Activated gamma-delta T cell (primary cell): ENCODE measurements at places on chromosomes 11 and 22.

GRCh38 chr11:74403607-74404321 lies 5.5 kb upstream of the PGM2L1 start:
- DNase-seq, result no peak

- DNase-seq, result no peak
Measured at GRCh38 chr11:104098132-104098531, 61.7 kb downstream of the DDI1 start.

DNA sequence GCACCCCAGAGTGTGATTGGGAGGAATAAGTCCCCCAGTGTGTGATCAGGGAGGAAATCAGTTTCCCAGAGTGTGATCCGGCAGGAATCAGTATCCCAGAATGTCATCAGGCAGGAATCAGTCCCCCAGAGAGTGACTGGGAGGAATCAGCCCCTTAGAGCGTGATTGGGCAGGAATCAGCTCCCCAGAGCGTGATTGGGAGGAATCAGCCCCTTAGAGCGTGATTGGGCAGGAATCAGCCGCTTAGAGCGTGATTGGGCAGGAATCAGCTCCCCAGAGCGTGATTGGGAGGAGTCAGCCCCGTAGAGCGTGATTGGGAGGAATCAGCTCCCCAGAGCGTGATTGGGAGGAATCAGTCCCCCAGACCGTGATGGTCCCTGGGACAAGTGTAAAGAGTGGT lies 81.1 kb upstream of the EIF3D start:
- no peak for DNase-seq

DNA sequence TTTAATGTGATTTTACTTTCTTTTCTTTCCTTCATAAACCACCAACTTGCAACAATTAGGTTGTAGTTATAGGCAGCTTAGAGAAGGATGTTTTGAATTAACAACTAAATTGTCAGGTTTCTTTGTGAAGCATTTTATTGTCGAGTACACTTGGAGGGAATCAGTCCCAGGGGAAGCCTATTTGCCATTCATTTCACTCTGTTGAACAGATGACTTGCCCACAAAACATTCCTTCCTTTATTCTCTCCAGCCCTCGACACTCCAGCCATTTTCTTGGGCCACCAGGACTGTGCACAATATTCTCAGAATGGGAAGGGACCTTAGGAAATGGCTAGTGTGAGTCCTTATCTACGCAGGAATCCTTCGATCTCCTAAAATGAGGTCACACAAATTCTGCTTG lies 620.6 kb downstream of the SOX6 start:
- no peak for DNase-seq

DNA sequence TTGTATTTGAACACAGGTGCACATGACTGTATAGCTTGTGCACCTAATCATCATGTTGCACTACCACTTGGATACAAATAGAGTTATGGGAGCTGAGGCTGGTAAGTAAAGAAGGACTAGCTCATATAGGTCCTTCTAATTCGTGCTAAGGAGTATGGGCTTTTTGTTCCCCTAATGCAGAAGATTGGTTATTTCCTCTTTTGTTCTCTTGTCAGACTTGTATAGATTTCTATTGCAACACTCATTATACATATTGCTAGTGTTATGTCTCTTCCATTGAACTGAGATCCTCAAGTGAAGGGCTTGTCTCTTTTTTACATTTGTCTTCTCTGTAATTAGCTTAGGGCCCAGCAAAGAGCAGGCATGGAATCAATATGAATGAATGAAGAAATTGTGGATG lies 54.1 kb upstream of the ARHGAP20 start:
- DNase-seq, result no peak

GRCh38 chr11:26896719-26897118 lies 97.2 kb upstream of the FIBIN start:
- no peak for DNase-seq

DNA sequence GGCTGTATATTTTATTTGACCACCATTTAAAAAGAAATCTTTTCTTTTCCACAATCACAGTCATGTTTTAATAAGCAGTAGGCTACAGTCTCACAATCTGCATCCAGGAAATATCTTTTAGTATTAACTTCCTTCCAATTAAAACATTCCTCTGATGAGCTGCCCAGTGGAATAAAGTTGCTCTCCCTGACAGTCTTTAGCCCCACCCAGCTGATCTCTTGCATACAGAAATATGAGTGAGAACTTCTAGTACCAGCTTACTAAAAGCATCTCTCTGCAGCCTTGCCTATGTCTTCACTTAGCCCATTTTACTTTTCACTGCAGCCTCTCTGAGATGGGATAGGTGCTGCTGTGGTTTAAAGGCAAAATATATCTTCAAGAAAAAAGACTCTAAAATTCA lies 143.4 kb upstream of the ANO3 start:
- DNase-seq, result no peak
